ENCODE measurements at places on chromosomes 11 and 22. TPM values are rescaled to one million over a fixed set of nuclear protein-coding genes. Genes with fewer than 3 reads are reported as not detected.
A peak's percentile ranks its signal among the peaks of the same experiment; 100 is the strongest.

MLC1 gene
- polyA plus RNA-seq = 0.39 TPM

DNA sequence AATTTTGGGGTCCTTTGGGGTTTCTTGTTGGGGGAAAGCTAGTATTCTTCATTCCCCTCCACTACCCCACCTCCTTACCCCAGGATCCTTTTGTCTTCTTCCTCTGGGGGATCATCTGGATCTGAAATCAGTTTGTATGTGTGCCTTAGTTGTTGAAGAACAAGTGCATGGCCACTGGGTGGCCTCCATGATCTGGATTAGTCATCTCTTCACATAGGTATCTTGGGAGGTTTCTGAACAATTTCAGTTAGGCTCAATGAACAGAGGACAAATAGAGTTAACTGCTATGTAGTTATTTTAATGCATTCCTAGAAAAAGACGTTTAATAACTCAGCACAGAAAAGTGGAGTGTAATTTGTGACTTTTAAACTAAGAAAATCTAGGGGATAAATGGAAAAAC lies 7.1 kb upstream of the VWA5A start:
- no peak overlapping the region for H3K27ac ChIP-seq
- H3K4me1 ChIP-seq = peaks cover 10% of the 10 kb centered on the region
- no peak for DNase-seq
- H3K36me3 ChIP-seq = no peaks in the 10 kb centered on the region

CHCHD10 gene
- polyA plus RNA-seq = 117 TPM

GRCh38 chr22:18022876-18023275 lies 1.5 kb downstream of the MICAL3 start:
- peaks cover 11% of the 10 kb centered on the region for H3K27me3 ChIP-seq
- H3K4me1 ChIP-seq = peaks cover 23% of the 10 kb centered on the region
- DNase-seq = peak; percentile 8
- H3K36me3 ChIP-seq = no peaks in the 10 kb centered on the region

- no peak for DNase-seq
- no peaks in the 10 kb centered on the region for H3K36me3 ChIP-seq
- no peaks in the 10 kb centered on the region for H3K27me3 ChIP-seq
These were observed 450.4 kb downstream of the MIAT start for GRCh38 chr22:27107824-27108223.

DNA sequence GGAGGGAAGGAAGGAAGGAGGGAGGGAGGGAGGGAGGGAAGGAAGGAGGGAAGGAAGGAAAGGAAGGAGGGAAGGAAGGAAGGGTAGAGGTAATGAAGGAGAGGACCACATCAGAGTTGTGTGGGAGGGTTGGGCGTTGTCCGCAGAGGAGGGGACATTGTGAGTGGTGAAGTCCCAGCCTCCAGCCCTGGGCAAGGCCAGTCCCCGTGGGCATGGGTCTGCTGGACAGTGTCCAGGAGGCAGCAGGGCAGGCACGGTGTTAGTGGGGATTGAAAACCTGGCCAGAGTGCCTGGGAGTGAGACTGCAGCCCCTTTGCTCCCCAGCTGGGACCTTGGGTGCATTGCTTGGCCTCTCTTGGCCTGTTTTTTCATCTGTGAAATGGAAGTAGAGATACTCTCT lies 1462.3 kb downstream of the BRD1 start:
- H3K36me3 ChIP-seq = no peaks in the 10 kb centered on the region
- H3K27ac ChIP-seq = no peak overlapping the region
- no peak for DNase-seq
- peaks cover 26% of the 10 kb centered on the region for H3K27me3 ChIP-seq
- H3K4me3 ChIP-seq = no peak overlapping the region

GRCh38 chr22:36452250-36452977 lies 29.0 kb downstream of the TXN2 start:
- no peak for DNase-seq
- H3K4me3 ChIP-seq = no peak overlapping the region
- H3K4me1 ChIP-seq = peaks cover 82% of the 10 kb centered on the region
- peak overlapping the region; percentile 97 for H3K27ac ChIP-seq

DNA sequence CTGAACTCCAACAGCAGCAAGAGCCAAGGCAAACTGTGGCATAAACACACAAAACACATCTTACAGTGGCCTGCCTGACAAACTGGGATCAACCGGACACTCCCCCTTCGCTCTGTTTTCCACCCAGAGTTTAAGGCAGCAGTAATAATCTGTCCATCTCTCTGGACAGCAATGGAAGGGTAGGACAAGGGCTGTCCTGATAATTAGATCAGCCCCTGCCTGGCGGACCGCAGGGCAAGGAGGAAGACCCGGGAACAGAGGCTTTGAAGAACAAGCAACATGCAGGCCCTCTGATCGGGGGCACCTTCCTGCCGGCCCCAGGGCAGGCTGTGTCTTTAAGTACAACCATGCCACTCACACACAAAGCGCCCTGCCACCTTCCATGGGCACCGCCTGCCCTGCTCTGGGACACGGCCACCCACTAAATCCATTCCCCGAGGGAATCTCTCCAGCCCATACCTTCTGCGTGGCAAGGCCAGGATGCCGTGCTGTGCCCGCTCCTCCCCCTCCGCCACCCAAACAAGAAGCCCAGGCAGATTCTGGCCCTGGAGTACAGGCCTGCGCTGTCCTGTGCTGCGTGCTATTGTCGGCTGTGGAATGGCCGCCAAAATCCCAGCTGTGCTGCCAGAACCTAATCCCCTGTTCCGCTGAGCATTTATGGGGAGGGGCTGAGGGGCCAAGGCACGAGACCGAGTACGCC lies 38.8 kb downstream of the NUMA1 start:
- peaks cover 70% of the 10 kb centered on the region for H3K4me1 ChIP-seq
- no peaks in the 10 kb centered on the region for H3K36me3 ChIP-seq
- H3K27me3 ChIP-seq = no peaks in the 10 kb centered on the region
- peak overlapping the region; percentile 89 for H3K27ac ChIP-seq

GRCh38 chr22:21068681-21069276 lies 23.0 kb downstream of the LRRC74B start:
- no peaks in the 10 kb centered on the region for H3K27me3 ChIP-seq
- DNase-seq = no peak
- no peaks in the 10 kb centered on the region for H3K4me1 ChIP-seq
- H3K4me3 ChIP-seq = no peak overlapping the region
- H3K27ac ChIP-seq = no peak overlapping the region

All from spleen (tissue), 13 donors.